Muscle of leg (tissue), 16 donors: ENCODE measurements at places on chromosomes 7 and 10. TPM values are rescaled to one million over a fixed set of nuclear protein-coding genes. Genes with fewer than 3 reads are reported as not detected.
A peak's percentile ranks its signal among the peaks of the same experiment; 100 is the strongest.

DNA sequence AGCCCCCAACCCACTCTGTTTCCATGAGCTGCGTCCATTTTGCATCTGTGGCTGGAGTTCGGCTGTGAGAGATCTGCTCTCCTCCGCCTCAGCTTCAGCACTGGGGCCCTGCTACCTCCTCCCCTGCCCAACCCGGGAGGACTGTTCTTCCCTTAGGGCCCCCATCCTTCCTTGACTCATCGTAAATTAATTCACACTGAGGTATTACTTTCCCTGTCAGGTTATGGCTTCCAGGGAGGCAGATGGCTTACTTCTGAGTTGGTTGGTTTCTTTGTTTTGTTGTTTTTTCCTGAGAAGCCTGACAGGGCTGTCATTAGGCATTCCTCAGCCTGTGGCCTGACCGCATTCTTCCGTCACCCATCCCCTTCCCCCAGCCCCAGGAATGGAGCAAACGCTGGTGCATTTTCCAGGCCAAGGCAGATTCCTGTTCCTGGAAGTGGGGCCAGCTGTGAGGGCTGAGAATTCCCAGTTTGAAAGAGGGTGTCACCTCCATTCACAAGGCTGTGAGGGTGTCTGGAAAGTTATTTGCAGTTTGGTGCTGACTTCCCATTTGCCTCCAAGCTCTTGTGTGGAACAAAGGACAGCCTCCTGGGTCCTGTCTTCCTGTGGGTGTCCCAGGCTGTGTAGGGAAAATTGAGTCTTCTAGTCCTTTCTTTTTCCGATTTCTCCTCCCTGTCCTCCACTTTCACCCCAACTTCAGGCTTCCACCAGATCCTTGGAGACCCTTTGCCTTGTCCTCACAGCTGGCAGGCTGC lies 11.7 kb downstream of the CPA5 start:
- peak; percentile 97 for DNase-seq
- H3K4me1 ChIP-seq, result peaks cover 58% of the 10 kb centered on the region
- H3K4me3 ChIP-seq, result no peak overlapping the region
- no peaks in the 10 kb centered on the region for H3K36me3 ChIP-seq
- no peaks in the 10 kb centered on the region for H3K27me3 ChIP-seq

Gene PPP1R9A
- total RNA-seq, result 45.0 TPM

Gene CTAGE15
- total RNA-seq, result 0.13 TPM

- H3K27ac ChIP-seq, result no peak overlapping the region
- no peaks in the 10 kb centered on the region for H3K36me3 ChIP-seq
- peaks cover 51% of the 10 kb centered on the region for H3K27me3 ChIP-seq
- H3K4me1 ChIP-seq, result no peaks in the 10 kb centered on the region
- no peak for DNase-seq
Observed at GRCh38 chr10:132044803-132045202, 20.9 kb upstream of the JAKMIP3 start.

Gene EPHB6
- total RNA-seq, result 2.8 TPM

Gene CDNF
- total RNA-seq, result 1.8 TPM

GRCh38 chr10:21510241-21511094 lies 15.0 kb downstream of the SKIDA1 start:
- peak overlapping the region; percentile 89 for H3K27ac ChIP-seq
- H3K4me3 ChIP-seq, result peak overlapping the region; percentile 45
- no peaks in the 10 kb centered on the region for H3K36me3 ChIP-seq
- peaks cover 37% of the 10 kb centered on the region for H3K4me1 ChIP-seq
- DNase-seq, result peak; percentile 71
- H3K27me3 ChIP-seq, result no peaks in the 10 kb centered on the region

GRCh38 chr7:102321351-102322201 lies 34.7 kb downstream of the SPDYE6 start:
- H3K27me3 ChIP-seq, result no peaks in the 10 kb centered on the region
- no peak overlapping the region for H3K4me3 ChIP-seq
- no peak overlapping the region for H3K27ac ChIP-seq
- peak; percentile 36 for DNase-seq
- peaks cover 7% of the 10 kb centered on the region for H3K4me1 ChIP-seq

GRCh38 chr10:129033340-129033739 lies 433.7 kb upstream of the MGMT start:
- H3K36me3 ChIP-seq, result no peaks in the 10 kb centered on the region
- H3K4me1 ChIP-seq, result peaks cover 49% of the 10 kb centered on the region
- peaks cover 6% of the 10 kb centered on the region for H3K27me3 ChIP-seq

Gene TEX36
- total RNA-seq, result not detected

GRCh38 chr10:130109796-130110245 lies 809 bp downstream of the C10orf143 start:
- H3K36me3 ChIP-seq, result no peaks in the 10 kb centered on the region
- H3K4me1 ChIP-seq, result peaks cover 18% of the 10 kb centered on the region
- H3K27me3 ChIP-seq, result no peaks in the 10 kb centered on the region
- peak; percentile 96 for DNase-seq
- peak overlapping the region; percentile 73 for H3K4me3 ChIP-seq
- H3K27ac ChIP-seq, result peak overlapping the region; percentile 99

DNA sequence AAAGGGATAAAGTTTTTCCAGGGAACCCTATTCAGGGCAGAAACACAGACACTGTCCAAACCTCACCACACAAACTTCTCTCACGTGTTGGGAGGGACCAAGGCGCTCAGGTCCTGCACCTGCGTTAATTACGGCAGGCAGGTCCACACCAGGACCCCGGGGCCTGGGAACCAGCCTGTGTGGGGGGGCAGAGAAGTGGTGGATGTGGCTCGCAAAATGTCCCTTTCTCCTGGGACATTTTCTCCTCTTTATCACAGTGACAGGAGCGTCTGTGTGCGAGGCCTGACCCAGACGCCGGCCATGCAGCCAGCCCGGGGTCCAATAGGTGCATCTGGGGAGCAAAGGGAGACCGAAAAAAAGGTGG lies 73.4 kb upstream of the ZNF722 start:
- no peaks in the 10 kb centered on the region for H3K36me3 ChIP-seq
- H3K4me3 ChIP-seq, result no peak overlapping the region
- DNase-seq, result no peak
- H3K27me3 ChIP-seq, result no peaks in the 10 kb centered on the region

Gene AMZ1
- 0.13 TPM for total RNA-seq

Gene GIMAP2
- 7.4 TPM for total RNA-seq

- peak; percentile 88 for DNase-seq
- H3K27ac ChIP-seq, result peak overlapping the region; percentile 47
- no peaks in the 10 kb centered on the region for H3K36me3 ChIP-seq
- no peak overlapping the region for H3K4me3 ChIP-seq
- H3K27me3 ChIP-seq, result no peaks in the 10 kb centered on the region
- peaks cover 16% of the 10 kb centered on the region for H3K4me1 ChIP-seq
Observed at GRCh38 chr10:51860257-51860656, 160.9 kb upstream of the CSTF2T start.

DNA sequence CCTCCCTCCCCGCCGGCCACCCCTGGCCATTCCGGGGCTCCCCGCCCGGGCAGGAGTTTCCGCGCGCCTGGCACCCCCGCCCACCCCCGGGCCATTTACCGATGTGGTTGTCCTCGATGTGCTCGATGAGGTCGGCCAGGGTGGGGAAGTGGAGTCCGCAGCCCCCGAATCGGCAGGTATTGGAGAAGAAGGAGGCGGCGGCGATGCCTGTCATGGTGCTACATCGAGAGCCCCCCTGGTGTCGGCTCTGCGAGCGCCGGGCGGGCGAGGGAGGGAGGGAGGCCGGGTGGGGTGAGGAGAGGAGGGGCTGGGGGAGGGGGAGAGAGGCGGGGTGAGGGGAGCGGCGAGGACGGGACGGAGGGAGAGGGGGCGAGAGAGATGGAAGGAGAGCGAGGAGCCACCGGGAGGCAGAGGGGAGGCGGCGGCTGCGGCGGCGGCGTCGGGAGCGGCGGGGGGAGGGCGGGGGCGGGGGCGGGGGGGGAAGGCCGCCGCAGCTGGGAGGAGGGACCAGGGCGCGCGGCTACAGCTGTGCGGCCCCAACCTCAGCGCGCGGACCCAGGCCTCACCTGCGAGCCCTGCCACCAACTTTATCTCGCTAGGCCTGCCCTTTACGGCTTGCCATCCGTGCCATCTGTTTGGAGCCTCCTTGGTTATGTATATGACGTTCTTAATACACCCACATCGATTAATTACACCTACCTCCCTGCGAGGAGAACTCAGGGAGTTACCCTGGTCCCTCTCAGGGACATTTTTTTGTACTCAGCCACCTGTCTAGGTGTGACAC lies at the start of gene JAZF1:
Gene JAZF1 (minus strand): TSS at position 432 of the 784 bp plus-strand sequence.
- H3K4me3 ChIP-seq, result peak within 1 kb of the TSS; percentile 78
- H3K27ac ChIP-seq, result peak within 1 kb of the TSS; percentile 78
- H3K27me3 ChIP-seq, result no peaks in the 10 kb centered on the region
- peak; percentile 87 for DNase-seq
- H3K36me3 ChIP-seq, result no peaks in the 10 kb centered on the region

DNA sequence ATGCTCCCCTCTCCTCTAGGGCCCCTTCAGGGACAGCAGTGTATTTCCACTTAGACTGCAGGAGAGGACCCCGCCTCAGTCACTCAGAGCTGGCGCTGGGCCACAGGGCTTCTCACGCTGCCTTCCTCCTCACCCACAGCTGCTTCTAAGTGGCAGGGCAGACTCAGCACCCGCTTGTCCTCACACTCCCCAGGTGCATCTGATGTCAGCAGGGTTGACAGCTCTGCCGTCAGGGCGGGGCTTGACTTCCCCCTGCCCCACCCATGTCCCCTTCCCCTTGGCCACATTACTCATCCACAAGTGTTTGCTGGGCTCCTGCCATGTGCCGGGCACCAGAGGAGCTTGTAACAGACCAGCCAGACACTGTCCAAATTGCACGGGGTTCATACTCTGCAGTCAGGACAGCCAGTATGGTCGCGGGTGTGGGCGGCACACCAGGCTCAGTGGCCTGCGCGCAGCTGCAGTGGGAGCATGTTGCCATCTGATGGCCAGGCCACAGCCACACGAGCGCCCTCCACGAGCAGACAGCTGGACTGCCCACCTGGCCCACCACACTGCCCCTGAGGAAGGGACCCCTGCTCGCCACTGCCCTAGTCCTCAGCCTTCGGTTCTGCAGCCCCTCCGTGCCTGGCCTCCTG lies 29.3 kb upstream of the TTYH3 start:
- no peaks in the 10 kb centered on the region for H3K27me3 ChIP-seq
- DNase-seq, result no peak
- peaks cover 41% of the 10 kb centered on the region for H3K4me1 ChIP-seq
- H3K27ac ChIP-seq, result no peak overlapping the region
- peaks cover 23% of the 10 kb centered on the region for H3K36me3 ChIP-seq
- no peak overlapping the region for H3K4me3 ChIP-seq
